ENCODE measurements at places on chromosomes 3 and 15. TPM values are rescaled to one million over a fixed set of nuclear protein-coding genes. Genes with fewer than 3 reads are reported as not detected.

ROBO2 gene
- 0.28 TPM for total RNA-seq

CPLX3 gene
- not detected for total RNA-seq

CDHR4 gene
- total RNA-seq: not detected

RAB11A gene
- total RNA-seq: 434 TPM

TMEM108 gene
- not detected for total RNA-seq

Measured in airway epithelial cell (primary cell).